ENCODE measurements at places on chromosomes 7 and 10.

DNA sequence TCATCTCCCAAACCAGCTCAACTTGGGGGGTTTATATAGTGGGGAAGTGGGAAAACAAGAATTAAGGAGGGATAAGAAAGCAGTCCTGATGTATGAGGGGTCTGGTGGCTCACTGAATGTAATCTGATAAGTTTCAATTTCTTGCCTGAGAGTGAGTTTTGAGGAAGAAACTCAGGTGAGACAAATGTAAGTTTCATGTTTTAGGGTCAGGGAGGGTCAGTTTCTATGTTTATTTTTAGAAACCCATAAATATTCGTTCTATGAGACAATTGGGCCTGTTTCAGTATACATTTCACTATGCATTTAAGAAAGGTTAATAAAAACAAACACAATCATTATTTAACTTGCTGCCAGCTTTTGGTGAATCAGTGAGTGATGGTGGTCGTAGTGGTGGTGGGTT lies 128.0 kb upstream of the MBL2 start:
- DNase-seq = no peak

- no peak for DNase-seq
These were observed 54.9 kb downstream of the IKZF1 start for GRCh38 chr7:50359258-50359994.

DNA sequence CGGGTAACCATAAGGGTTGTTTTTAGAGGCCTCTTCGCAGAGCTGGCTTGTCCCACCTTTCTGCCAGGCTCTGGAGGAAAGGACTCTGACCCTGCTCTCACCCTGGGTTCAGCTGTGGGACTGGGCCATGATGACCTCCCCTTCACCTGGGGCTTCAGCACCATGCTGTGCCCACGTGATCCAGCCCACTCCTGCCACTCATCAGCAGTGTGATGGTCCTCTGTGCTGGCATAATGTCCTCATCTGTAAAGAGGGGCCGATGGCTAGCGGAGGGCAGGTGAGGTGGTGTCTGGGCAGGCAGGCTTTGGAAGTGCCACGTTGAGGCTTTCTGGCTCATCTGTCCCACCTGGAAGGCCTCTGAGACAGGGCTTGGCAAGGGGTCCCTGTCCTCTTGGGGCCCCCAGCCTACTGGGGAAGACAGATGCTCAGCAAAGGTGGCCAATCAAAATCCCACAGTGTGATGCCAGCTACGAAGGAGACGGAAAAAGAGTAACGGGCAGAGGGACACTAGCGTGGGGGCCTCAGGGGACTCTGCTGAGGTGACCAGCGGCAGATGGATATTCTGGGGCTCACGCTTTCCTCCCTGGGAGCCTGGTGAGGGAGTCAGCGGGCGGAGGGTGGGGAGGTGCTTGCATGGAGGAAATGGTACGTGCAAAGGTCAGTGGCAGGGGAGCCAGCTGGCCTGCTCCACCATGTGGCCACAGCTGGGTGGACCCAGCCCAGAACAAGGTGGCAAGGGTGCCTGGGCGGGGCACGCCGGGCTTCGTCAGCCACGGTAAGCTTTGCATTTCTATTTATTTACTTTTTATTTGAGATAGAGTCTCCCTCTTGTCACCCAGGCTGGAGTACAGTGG lies 5.4 kb downstream of the LRWD1 start:
- no peak for DNase-seq

DNA sequence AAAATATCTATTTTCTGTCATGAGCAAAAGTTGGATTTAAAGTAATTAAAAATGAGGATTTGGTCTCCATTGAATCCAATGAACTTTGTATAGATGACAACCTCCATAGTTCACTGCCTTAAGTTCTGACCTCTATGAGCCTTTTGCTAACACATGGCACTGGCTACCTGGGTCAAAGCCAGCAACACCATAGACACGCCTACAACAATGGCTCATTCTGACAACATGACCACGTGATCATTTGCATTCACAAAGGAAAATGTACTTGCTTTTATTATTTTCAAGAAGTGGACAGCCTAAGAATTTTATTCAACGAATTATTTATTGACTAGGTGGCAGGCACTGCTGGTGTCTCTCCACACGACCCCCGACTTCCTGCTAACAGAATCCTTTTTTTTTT lies 90.6 kb downstream of the CARD11 start:
- DNase-seq = no peak

GRCh38 chr10:114064151-114065048 lies 20.7 kb downstream of the ADRB1 start:
- no peak for DNase-seq

DNA sequence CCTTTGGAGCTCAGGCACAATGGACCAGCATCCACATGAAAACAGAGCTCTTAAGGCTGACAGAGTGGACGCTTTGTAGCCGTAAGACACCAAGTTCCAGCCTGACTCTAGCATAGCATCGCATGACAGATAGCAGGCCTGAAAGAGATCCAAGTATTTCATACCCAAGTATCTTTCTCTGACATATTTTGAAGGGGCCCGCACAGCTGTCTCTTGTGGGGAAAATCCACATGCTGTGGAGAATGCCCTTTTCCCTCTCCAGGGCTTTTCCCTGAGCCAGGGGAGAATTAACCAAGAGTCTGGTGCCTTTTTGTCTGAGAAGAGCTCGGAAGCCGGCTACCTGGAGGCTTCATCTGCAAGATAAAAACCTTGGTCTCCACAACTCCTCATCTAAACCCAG lies 51.0 kb downstream of the CFAP46 start:
- DNase-seq = no peak

- no peak for DNase-seq
These were observed 1.6 kb downstream of the CHST15 start for GRCh38 chr10:124091646-124092249.

DNA sequence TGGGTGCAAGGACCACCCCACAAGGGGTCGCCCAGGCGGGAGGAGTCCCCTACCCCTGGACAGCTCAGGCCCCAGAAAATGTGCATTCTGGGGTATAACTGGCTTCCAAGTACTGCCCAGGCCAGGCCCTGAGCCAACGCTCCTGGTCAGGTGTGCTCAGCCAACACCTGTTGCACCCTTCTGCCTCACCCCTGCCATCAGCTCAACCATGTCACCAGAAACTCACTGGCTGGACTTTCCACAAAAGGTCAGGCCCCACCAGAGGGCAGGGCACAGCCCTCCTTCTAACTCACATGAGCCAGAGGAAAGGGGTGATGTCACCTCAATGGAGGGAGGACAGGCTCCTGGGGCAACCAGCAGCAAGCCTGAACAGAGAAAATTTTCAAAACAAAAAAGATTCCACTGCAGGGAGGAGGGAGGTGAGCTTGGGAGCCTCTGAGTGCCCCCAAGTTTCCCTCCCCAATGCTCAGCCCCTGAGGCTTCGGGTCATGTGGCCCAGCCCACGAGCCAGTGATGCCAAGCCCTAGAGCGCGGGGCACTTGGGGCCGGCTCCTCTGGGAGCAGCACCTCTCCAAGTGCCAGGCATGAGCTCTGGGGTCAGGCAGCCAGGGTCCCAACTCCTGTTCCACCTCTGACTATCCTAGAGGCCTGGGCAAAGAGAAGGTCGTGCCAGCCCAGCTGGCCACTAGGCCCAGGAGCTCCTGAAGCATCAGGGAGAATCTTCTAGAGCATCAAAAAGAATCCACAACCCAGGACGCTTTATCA lies 2.2 kb downstream of the OGDHL start:
- DNase-seq = no peak
